ENCODE measurements at places on chromosomes 5 and 9.

- DNase-seq = no peak
These were observed 26.9 kb downstream of the C9 start for GRCh38 chr5:39337252-39337915.

- DNase-seq = no peak
These were observed 188.0 kb upstream of the ADCY2 start for GRCh38 chr5:7207979-7208378.

DNA sequence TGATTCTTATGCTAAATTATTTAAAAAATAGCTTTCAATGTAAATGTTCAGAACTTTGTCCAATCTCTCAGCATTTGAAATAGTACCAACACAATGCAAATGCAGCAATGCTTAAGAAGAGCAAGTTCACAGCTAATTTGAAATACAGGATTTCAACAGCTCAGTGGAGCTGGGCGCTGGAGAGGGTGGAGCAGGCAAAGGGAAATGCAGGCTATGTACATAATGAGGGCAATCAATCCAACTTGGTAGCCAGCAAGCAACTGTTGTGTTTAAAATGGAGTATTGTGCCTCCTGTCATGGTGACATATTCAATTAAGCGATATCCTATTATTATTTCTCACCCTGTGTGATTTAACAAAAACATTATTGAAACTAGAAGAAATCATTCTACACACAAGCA, 568.8 kb downstream of the PSAT1 start:
- no peak for DNase-seq

- peak; percentile 44 for DNase-seq
These were observed 722 bp downstream of the SLC22A4 start for GRCh38 chr5:132294728-132295504.

DNA sequence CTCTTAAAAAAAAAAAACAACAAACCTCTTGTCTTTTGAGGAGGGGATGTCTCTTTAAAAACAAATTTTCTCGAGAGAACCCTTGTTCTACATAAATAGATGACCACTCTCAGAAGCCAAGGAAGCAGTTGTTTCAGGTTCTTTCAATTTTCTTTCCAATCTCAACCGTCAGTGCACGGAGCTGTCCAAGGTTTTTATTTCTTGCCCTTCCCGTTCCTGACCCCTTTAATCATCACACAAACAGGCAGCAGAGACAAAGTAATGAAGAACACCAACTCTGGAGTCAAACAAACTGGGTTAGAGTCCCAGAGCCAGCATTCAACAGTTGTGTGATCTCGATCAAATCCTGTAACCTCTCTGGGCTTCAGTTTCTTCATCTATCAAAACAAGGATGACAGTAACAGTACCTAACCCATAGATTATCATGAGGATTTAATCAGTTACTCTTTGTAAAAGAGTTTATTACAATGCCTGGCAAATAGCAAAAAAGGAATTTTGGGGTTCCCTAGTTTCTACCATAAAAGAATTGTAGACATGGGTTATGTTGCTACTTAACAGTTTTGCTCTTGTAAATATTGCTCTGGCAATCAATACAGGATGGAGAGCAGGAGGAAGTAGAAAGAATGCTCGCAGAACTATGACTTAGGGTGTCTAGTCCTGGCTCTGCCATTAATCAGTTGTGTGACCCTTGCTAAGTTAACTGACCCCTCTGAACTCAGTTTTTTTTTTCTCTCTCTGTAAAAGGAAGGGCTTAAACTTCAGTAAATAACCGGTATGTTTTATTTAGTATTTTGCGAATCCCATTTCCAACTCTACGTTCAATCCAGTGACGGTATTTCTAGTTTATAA, 1.0 kb upstream of the NIM1K start:
- no peak for DNase-seq

- DNase-seq = no peak
These were observed 57.8 kb upstream of the GLRX start for GRCh38 chr5:95880081-95880926.

GRCh38 chr5:177427211-177427822, 841 bp downstream of the GRK6 start:
- no peak for DNase-seq

GRCh38 chr5:118511846-118512245, 476.5 kb downstream of the DTWD2 start:
- DNase-seq = no peak

DNA sequence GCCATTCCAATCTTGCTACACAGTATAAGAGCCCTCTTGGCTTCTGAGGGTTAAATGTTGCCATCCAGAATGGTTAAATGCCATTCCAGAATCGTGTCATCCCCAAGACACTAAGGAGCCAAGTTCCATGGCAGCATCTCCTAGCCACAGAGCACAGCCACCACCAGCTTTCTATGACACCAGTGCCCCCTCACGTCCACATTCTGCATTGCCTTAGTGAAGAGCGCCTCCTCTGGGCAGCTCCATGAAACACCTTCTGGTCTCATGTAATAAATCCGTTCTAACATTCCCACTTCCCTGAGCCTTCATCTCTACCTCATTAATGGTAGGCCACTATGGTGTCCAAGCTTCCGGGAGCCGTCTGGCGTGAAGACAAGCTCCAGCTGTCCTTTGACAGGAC, 12.4 kb downstream of the CBY3 start:
- no peak for DNase-seq

GRCh38 chr9:77710965-77711648, 63.0 kb upstream of the GNA14 start:
- no peak for DNase-seq

- no peak for DNase-seq
These were observed 38.0 kb downstream of the TMEM161B start for GRCh38 chr5:88230546-88231066.

DNA sequence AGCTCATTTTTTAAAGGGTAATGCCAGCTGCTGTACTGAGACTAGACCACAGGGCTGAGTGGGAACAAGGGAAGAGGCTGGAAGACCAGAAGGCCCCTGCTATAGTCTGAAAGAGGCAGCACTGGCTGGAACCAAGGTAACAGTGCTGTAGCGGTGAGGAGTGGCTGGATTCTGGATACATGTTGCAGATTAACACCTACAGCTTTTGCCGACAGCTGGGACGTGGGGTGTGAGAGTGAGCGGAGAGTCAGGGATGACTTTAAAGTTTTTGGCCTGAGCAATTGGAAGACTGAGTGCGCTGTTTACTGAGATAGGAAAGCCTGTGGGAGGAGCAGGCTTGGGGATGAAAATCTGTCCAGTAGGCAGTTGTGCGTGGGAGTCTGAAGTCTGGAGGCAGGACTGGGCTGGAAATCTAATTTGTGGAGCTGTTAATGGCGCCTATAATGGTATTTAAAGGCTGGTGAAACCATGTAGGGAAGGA, 26.5 kb downstream of the AQP7 start:
- DNase-seq = no peak

DNA sequence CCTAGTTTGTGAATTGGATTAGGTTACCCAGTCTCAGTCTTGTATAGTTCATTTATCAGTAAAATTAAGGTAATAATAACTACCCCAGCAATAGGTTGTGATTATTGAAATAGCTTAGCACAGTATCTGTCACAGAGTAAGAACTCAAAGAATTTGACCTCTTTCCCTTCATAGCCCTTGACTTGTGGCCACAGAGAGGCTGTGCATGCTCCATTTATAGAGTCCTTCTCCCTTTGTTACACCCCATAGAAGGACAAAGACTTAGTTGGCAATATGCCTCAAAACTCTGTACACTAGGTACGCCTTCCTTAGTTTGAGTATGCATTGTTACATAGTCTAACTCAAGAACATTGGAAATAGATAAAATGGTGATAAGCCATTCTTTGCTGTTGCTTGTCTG, 257.2 kb downstream of the KCTD16 start:
- no peak for DNase-seq

DNA sequence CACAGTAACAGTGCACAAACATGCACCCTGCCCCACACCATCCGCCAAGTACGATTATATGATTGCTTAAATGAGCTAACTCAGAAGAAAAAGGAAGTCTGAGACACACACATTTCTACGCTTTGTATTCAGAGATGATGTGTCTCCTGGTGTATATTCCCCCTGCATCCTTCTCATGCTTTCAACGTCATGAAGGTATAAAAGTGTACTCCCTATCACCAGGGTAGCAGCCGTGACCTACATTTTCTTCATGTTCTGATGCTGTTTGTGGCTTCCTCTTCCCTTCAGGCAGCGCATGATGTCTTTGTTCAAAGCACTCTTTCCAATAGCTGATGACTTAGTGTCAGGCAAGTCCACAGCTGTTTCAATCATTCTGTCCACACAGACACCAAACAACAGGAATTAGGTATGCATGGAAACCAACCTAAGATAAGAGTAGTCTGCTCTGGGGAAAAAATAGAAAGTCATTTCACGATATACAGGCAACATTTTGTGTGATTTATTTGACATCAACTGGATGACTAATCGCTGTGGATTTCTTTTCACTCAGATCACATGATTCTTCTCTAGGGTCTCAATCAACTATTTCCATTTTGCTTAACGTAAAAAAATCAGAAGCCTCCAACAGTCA, 269.4 kb upstream of the PTGER4 start:
- peak; percentile 60 for DNase-seq

- no peak for DNase-seq
These were observed 98.1 kb downstream of the CDK5RAP2 start for GRCh38 chr9:120481846-120482245.

DNA sequence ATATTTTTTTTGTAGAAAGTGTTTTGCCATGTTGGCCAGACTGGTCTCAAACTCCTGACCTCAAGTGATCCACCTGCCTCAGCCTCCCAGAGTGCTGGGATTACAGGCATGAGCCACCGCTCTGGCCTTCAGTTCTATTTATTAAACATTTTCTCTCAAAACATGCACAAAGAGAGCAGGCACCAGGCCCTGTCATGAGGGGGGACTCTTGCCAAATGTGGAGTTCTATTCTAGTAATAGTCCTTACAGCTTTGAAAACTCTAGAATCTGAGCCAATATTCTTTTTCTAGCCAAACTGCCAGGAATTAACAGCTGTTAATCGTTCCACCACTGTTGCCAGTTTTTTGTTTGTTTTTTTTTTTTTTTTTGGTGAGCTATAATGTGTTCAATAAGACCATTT, 124.6 kb downstream of the TARS1 start:
- DNase-seq = no peak

- no peak for DNase-seq
These were observed 101.1 kb downstream of the APBA1 start for GRCh38 chr9:69571032-69571431.

DNA sequence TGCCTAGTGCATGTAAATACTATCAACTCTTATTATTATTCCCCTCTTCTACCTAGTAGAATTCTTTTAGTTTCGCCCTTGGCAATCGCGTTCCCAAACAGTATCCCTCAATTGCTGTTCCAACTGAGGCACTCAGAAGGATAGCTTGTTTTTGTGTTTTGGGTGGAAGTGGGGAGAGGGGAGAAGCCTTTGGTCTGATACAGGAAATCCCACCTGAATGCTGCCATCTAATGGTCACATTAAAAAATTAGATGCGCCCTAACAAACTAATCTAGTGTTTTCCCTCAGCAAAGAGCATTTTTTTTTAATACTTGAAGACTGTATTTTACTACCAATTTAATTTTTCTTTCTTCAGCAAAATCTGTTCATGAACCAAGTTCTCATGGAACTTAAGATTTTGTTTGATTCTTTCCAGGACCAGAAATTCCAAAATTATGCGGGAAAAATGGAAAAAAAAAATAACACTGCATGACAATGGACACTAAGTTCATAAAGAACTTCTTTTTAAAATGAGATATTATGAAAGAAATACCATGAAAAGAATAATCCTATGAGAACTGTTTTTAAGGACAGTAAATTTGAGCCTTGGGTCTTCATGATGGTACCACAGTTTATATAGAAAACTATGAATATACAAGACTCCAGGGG, 22.2 kb upstream of the GLDC start:
- no peak for DNase-seq

GRCh38 chr9:214648-215493, at the start of gene DOCK8:
TSS of gene DOCK8 (plus strand) at chr9:214865. CDS start at chr9:214977, 112 bp downstream.
- peak; percentile 8 for DNase-seq

DNA sequence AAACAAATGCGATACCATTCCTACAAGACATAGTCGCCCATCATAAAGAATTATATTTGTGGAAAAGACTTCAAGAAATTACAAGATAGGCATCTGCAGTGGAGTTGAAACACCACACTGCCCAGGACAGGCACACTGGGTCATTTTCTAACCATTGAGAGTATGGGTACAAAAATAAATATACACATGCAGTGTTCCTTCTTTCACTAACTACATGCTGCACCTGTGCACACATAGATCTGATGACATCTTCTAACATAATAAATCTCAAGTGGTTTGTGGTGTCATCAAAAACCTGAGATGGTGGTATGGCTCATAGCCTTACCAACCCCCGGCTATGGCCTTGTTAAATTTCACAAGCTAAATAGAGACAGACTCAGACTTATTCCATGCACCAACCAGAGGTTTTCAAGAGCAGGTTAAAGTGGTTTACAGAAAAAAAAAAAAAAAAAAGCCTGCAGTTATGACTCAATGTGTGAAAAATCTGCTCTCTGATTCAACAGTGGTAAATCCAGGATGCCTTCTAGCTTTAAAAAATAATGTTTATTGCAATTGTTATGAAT, 12.4 kb upstream of the NFIB start:
- DNase-seq = no peak

- DNase-seq = peak; percentile 41
These were observed 134.8 kb downstream of the KCNIP1 start for GRCh38 chr5:170638454-170639220.

DNA sequence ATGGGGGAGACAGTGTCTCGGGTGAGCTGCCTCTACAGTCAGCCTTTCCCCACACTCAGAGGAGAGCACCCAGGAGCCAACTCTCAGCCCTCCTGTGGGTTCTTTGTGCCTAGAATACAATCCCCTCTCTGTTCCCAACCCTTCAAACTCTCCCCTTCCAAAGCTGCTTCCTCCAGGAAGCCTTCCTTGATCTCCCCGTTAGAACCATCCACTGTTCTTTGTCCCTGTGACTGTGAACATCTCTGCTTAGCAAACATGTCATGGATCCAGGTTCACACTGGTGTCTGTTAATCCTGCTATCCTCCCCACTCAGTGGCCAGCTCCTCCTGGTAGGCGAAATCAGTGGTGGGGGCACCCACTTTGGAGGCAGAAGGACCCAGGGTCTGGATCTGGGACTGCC, 16.2 kb upstream of the IER5L start:
- no peak for DNase-seq

DNA sequence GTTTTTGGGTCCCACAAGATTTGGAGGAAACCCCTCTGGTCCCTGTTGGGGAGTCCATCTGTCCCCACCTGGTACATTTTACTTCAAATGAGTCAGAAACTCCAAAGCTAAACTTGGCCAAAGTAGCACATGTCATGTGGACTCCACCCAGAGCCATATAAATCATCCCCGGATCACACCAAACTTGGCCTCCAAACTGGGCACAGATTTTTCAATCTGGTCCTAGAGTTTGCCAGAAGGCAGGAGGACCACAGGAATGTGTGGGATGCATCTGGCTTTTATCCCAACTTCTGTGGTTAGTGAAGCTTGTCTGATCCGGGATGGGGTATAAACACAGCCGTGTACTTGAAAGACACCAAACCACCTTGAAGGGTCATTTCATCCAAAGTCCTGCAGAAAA, 66.3 kb downstream of the MAT2B start:
- no peak for DNase-seq

- DNase-seq = no peak
These were observed 19.7 kb upstream of the GDA start for GRCh38 chr9:72129271-72130156.

GRCh38 chr5:135157421-135158313, 123.6 kb upstream of the PITX1 start:
- no peak for DNase-seq

GRCh38 chr9:37119907-37120842, at the start of gene ZCCHC7:
TSS of gene ZCCHC7 (plus strand) at chr9:37120574.
- DNase-seq = peak; percentile 94
